ENCODE measurements at places on chromosomes 3 and 15. TPM values are rescaled to one million over a fixed set of nuclear protein-coding genes. Genes with fewer than 3 reads are reported as not detected.

DNA sequence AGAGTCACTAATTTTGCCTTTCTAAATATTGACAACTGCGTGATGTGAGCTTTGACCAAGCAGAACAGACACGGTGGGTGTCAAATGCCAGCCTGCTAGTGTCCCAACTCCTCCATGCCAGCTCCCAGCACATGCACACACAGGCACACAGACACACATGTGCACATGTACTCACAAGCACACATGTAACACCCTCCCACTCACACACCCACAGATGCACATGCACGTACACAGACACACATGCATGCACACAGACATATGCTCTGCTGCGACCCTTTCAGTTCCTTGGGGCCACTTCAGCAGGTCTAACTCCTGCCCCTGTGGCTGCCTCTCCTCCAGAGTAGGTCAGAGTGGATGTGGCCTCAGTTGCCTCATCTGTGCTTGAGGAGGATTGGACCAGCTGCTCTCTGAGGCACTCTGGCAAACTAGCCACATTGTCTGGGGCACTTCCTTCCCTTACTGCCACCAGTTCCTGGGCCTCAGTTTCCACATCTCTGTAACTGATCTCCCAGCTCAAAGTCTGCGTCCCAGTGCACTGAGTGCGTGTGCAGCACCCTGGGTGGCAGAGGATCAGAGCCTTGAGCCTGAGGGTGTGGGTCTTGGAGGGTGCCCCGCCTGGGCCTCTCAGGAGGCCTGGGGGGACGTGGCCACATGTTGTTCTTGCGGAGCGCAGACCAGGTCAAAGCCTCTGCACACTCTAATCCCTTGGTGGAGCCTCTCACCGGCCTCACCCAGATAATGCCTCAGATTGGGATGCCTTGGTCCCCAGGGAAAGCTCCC, 55.0 kb upstream of the PRR23E start:
- no peaks in the 10 kb centered on the region for H3K27me3 ChIP-seq
- H3K27ac ChIP-seq: no peak overlapping the region
- no peaks in the 10 kb centered on the region for H3K36me3 ChIP-seq
- H3K4me3 ChIP-seq: no peak overlapping the region
- H3K4me1 ChIP-seq: peaks cover 1% of the 10 kb centered on the region

DNA sequence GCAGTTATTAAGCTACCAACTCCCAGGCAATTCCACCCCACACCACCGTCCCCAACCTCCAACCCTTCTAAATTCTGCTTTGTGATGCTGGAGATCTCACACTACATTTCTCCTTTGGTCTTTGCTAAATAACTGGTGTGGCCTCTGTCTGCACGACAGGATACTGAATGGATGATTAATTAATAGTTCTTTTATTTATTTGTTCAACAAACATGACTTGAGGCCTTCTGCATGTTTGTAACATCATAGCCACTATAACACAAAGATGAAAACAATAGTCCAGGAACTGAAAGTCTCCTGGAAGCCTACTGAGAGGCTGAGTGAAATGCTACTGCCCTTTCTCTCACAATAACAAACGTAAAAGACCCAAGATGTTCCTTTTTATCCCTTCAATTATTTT, 609.5 kb upstream of the UBE2E2 start:
- no peaks in the 10 kb centered on the region for H3K36me3 ChIP-seq
- no peaks in the 10 kb centered on the region for H3K4me1 ChIP-seq
- no peak overlapping the region for H3K27ac ChIP-seq
- H3K27me3 ChIP-seq: no peaks in the 10 kb centered on the region

GRCh38 chr15:69400850-69401249, 13.3 kb upstream of the KIF23 start:
- H3K36me3 ChIP-seq: no peaks in the 10 kb centered on the region
- H3K27me3 ChIP-seq: no peaks in the 10 kb centered on the region
- H3K27ac ChIP-seq: no peak overlapping the region
- H3K4me1 ChIP-seq: no peaks in the 10 kb centered on the region

- no peaks in the 10 kb centered on the region for H3K36me3 ChIP-seq
- no peaks in the 10 kb centered on the region for H3K27me3 ChIP-seq
- H3K27ac ChIP-seq: no peak overlapping the region
- no peaks in the 10 kb centered on the region for H3K4me1 ChIP-seq
- H3K4me3 ChIP-seq: no peak overlapping the region
- no peak for DNase-seq
Observed at GRCh38 chr3:146894406-146894805, 289.3 kb upstream of the PLSCR5 start.

DNA sequence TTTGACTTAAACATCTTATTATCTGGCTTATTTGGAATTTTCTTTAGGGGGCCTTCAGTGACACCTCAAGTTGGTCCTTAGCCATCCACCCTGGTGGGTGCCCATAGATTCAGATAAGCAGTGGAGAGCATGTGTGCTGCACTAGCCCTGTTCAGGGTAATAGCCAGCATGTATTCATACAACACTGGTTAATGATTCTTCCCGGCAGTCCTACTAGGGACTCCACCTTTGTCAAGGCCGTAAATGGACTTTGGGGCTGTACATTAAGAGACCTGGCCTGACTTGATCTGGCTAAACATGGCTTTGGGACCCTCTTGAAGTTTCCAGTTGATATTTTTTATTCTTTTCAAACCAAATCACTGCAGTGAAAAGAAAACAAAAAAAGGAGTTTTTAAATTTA, 125.8 kb downstream of the PTPRG start:
- H3K4me3 ChIP-seq: no peak overlapping the region
- H3K36me3 ChIP-seq: no peaks in the 10 kb centered on the region
- no peak for DNase-seq
- no peaks in the 10 kb centered on the region for H3K27me3 ChIP-seq
- H3K27ac ChIP-seq: no peak overlapping the region
- H3K4me1 ChIP-seq: peaks cover 18% of the 10 kb centered on the region

GRCh38 chr3:98759629-98760028, 3.5 kb upstream of the ST3GAL6 start:
- H3K27me3 ChIP-seq: no peaks in the 10 kb centered on the region
- no peak for DNase-seq

DNA sequence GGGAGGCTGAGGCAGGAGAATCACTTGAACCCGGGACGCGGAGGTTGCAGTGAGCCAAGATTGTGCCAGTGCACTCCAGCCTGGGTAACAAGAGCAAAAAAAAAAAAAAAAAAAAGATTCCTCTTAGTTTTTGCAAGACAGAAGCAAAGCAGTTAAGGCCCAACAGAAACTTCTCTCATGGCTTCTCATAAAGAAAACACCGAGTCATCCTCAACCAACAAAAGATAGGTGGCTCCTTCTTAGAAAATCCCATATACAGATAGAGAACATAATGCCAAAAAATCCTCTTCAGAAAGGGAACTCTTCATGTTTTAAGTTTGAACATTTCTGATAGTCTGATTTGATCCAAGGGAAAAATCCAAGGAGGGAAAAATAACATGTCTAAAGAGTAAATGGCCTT, 12.5 kb upstream of the SKIL start:
- no peak overlapping the region for H3K4me3 ChIP-seq
- DNase-seq: no peak
- H3K36me3 ChIP-seq: no peaks in the 10 kb centered on the region
- no peak overlapping the region for H3K27ac ChIP-seq
- no peaks in the 10 kb centered on the region for H3K27me3 ChIP-seq

PRRT3 gene
- 1.8 TPM for total RNA-seq

IP6K2 gene
- total RNA-seq: 62.7 TPM

PEX11A gene
- 11.8 TPM for total RNA-seq

ZNF501 gene
- total RNA-seq: 5.8 TPM

TFRC gene
- total RNA-seq: 348 TPM
